Endothelial cell of coronary artery (primary cell): ENCODE measurements at places on chromosomes 5 and 9. TPM values are rescaled to one million over a fixed set of nuclear protein-coding genes. Genes with fewer than 3 reads are reported as not detected.

Gene DMRT2
- total RNA-seq, result not detected in 2 replicates

Gene BARHL1
- total RNA-seq, result not detected in 2 replicates

Gene PCDHB13
- 0.99 and 1.6 TPM in 2 replicates for total RNA-seq

Gene SV2C
- total RNA-seq, result not detected in 2 replicates

Gene CFAP77
- total RNA-seq, result 0.09 TPM in 1 of 2 replicates, not detected in the other

Gene ZNF608
- 9.7 and 13.9 TPM in 2 replicates for total RNA-seq
